Activated gamma-delta T cell (primary cell): ENCODE measurements at places on chromosomes 6 and 20.

GRCh38 chr6:113847447-113847846, 9.7 kb upstream of the MARCKS start:
- no peak for DNase-seq

- no peak for DNase-seq
Measured at GRCh38 chr20:42366626-42367025, 748.4 kb upstream of the CHD6 start.

GRCh38 chr20:54165014-54165413, 8.8 kb downstream of the CYP24A1 start:
- DNase-seq = no peak

DNA sequence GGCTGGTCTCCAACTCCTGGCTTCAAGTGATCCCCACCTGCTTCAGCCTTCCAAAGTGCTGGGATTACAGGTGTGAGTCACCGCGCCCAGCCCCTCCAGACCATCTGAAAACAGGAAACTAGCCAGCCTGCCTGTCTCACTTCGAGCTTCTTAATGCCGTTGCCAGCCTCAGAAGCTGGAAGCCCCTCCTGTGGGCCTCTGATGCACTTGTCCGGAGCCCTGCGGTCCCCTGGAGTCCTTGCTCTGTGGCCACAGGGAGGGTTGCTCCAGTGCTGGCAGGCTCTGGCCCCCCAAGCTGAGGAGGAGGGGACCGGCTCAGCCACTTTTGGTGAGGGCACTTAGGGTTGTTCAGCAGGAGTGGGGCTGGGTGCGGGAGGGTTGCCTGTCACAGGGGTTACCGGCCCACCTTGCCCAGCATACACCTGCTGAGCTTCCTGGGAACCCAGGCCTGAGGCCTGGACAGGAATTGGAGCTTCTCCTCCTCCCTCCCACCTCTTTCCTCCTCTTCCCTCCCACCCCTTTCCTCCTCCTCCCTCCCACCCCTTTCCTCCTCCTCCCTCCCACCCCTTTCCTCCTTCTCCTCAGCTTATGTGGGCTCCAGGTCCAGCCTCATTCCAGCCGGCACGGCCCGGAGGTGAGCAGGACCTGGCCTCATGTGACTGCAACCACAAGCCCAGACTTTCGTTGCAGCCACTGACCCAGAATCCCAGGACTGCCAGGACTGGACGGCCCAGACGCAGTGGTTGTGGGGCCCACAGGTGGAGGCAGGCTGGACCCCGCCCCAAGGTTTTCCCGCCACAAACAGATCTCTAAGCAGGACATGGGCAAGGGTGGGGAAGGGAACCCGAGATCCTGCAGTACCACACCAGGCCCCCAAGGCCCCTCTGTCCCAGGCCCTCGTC, 9.4 kb upstream of the BIRC7 start:
- DNase-seq = no peak

- no peak for DNase-seq
Measured at GRCh38 chr6:113978084-113978675, 7.2 kb upstream of the HDAC2 start.

DNA sequence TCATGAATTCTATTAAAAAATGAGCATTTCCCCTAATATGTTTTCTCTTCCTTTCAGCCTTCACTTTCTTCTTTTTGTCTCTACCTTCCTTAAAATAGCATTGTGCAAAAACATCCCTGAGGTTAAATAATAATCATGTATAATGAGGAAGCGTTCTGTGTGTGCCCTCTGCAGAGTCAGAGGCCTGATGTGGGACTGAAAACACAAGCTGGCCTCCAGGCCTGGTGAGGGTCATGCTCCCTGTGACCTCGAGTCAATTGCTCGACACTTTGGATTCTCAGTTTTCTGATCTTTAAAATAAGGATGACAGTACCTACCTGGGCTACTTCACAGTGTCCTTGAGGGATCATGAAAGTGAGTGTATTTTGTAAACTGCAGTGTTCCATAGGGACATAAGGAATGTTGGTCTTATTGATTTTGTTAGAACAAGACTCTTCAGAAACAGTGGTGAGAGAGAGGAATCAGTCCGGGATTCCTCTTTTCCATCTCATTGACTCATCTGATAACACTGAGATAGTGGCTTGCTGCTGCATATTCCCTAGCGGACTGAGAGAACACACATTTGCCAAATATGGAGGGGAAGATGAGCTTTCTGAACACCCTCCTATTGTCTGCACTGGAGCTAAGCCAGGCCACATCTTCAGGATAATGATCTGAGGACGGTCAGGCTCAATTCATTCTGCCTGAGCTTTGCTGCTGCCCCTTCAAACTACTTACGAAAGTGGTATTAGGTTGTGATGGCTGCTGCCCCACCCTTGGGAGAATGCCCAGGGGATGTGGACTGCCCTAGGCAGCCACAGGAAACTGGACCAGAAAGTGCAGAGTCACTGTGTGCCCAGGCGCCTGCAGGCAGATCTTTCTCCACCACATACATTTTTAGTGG, 39.6 kb upstream of the PDE7B start:
- DNase-seq = no peak

- no peak for DNase-seq
Measured at GRCh38 chr6:163701762-163702161, 287.2 kb downstream of the QKI start.

- DNase-seq = no peak
Measured at GRCh38 chr20:48858075-48858790, 30.4 kb upstream of the PREX1 start.

DNA sequence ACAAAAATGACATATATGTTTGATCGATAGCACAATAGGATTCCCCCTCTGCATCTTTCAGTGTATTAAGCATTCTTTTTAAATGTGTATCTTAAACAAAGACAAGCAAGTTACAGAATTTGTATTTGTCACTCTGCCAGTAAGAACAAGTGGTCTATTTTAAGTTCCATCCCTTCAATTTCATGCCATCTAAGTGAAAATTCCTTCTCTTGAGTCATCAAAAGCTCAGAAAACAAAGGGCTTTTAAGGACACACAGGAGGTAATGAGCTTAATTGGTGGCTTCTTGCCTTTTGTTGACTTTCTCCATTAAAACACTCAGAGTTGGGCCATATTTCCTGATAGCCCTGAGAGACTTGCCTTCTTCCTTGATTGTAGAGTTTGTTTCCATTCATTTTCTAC, 547.8 kb downstream of the TENT5A start:
- no peak for DNase-seq

- DNase-seq = no peak
Measured at GRCh38 chr6:99119109-99120031, 171.6 kb upstream of the FBXL4 start.
